ENCODE measurements at places on chromosomes 6 and 20. TPM values are rescaled to one million over a fixed set of nuclear protein-coding genes. Genes with fewer than 3 reads are reported as not detected.

The SLC32A1 gene
- not detected for total RNA-seq

The KIAA1755 gene
- 20.4 TPM for total RNA-seq

The BNIP5 gene
- total RNA-seq: not detected

GRCh38 chr20:44211177-44212039 lies 837 bp upstream of the OSER1 start:
- peak; percentile 73 for DNase-seq

The RREB1 gene
- total RNA-seq: 31.9 TPM

GRCh38 chr6:84554074-84554473 lies 210.3 kb downstream of the TBX18 start:
- no peak for DNase-seq

DNA sequence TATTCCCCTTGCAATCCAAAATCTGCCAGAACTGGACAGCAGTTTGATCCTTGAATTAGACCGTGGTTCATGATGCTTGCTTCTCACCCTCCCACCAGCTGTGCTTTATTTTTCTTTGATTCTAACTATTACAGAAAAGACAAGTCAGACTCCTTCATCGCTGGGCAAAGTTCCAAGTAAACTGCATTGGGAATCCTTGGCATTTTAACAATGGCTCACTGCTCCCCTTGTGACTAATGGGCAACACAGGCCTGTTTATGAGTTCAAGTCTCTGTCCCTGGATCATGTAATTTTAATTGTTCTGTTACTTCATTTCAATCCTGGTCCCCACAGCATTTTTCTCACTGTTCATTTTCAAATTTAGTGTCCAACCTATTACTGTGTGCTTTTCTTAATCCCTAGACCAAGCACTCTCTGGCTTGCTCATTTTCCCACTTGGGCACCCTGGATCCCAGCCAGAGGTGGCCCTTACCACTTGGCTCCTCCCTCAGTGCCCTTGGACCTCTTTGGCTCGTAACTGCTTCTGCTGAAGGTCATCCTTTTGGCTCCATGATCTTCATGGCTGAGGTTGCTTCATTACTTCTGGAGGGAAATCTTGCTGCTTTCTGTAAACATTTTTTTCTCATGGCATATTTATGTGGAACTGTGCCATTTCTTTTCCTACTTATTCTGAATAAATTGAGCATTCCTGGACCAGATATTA lies 32.8 kb downstream of the PSMB9 start:
- no peak for DNase-seq

- DNase-seq: no peak
Observed at GRCh38 chr20:259981-260380, 2.5 kb downstream of the DEFB132 start.

The GSTA4 gene
- total RNA-seq: 37.0 TPM

The C20orf144 gene
- total RNA-seq: not detected

DNA sequence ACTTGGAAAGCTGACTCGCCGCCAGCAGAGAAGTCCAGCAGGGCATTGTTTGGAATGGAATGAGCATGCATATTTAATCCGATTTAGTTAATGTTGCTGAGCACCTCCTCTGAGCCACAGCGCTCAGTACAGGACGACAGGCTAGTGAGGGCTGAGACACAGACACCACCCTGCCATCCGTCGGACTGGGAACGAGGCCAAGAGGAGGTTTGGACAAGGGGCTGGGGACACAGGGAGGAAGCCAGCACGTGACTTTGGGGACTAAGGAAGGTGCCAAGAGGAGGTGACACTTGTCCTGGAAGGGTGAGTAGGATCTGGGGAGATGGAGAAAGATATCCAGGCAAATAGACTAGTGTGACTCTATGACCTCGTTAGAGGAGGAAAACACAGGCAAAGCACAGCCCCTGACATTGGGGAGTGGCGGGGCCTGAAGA lies 152.5 kb upstream of the ECI2 start:
- DNase-seq: no peak

- DNase-seq: no peak
Observed at GRCh38 chr6:142443532-142443931, 141.7 kb downstream of the ADGRG6 start.

DNA sequence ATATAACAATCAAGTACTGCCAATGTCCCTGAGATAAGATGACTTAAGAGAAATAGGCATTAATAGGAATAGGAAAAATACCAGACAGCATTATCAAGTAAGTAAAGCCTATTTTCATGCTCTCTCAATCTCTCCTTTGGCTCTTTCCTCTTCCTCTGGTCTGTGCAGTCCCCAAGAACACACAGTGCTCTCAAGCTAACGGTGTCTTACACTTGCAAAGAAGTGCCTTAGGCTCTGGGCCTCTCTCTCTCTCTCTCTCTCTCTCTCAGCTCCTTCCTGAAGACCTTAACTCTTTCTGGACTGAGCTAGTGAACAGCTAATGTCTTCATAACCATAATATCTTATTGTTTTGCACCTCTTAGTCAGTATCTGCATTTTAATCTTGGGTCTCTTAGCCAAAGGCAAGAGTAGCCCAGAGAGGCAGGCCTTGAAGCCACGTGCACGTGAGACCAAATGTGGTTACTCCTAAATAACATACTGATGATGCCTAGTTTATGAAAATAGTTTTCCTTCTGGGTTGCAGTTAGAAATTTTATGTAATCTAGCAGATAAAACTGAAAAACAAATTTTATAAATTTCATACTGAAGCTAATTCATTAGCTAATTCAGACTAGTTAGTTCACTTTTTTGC lies 70.8 kb downstream of the TPD52L1 start:
- no peak for DNase-seq

The FAXC gene
- 23.1 TPM for total RNA-seq

- no peak for DNase-seq
Observed at GRCh38 chr6:32692019-32692418, 25.6 kb upstream of the HLA-DQB1 start.

The PHF20 gene
- 49.7 TPM for total RNA-seq

The SNAP25 gene
- 9.4 TPM for total RNA-seq

DNA sequence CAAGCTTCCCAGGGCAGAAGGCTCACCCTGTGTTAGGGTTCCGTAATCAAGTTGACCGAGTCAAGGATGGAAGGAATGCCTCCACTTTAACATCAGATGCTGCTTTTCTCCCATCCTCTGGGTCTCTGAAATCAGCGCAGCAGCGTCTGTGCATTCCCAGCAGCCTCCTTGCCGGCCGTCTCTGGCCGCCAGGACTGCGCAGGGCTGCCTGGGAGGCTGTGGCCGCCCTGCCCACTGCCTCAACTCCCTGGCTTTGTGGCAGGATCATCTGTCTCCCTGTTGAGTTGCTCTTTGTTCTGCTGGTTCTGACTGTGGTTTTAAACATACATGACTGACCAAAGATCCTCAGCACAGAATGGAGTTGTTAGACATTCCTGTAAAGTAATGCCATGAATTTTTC lies 56.5 kb downstream of the DLL1 start:
- no peak for DNase-seq

- no peak for DNase-seq
Observed at GRCh38 chr6:128979071-128979470, 96.1 kb downstream of the LAMA2 start.

DNA sequence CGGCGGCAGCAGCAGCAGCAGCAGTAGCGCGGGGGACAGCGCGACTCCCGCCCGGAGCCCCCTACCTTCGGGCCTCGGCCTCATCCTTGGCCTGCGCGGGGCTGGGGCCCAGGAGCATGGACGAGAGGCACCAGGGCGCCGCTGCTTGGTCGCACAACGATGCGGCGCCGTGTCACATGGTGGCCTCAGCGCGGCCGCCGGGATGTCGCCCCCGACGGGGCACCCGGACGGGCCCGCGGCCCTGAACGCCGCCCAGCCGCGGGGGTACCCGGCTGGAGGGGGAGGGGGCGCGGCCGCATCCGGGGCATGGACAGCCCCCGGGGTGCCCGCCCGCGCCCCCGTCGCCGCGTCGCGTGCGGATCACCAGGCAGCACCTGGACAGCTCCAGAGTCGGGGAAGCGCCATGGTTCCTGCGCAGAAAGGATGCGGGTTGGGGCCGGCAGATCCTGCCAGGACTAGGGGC lies 57.1 kb downstream of the CDH22 start:
- no peak for DNase-seq

DNA sequence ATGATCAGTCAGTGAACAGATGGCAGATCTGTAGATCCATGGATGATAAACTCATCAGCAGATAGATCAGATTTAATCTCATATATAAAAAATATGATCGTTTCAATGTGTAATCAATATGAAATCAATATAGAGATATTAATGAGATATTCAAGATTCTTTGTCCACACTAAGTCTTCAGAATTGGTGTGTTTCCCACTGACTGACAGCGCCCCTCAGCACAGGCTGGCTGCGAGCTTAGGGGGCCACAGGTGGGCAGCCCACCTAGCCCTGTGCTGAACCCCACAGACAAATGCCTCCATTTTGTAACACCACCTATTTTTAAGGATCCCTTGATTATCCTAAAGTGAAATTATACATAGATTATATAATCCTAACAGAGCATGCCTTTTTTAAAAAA lies 32.3 kb downstream of the FRMD1 start:
- DNase-seq: peak; percentile 21

- DNase-seq: no peak
Observed at GRCh38 chr20:24199501-24199900, 210.9 kb upstream of the GGTLC1 start.

The ZSCAN23 gene
- 1.8 TPM for total RNA-seq

The TRAPPC3L gene
- total RNA-seq: not detected

- DNase-seq: no peak
Observed at GRCh38 chr20:50138479-50139393, 14.8 kb downstream of the PEDS1 start.

- DNase-seq: peak; percentile 75
Observed at GRCh38 chr20:48697845-48698491, 129.8 kb downstream of the PREX1 start.

DNA sequence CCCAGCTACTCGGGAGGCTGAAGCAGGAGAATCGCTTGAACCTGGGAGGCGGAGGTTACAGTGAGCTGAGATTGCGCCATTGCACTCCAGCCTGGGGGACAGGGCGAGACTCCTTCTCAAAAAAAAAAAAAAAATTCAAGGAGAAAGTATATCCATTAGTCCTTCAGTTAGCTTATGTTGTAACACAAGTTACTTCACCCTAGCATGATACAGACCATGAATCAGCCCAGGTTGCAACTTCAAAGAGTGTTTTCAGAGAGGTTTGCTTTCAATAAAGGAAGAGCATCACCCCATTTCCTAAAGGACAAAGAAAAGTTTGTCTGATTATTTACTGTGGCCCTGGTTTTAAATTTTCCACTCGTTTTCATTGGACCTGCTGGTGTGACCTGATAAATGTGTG lies 73.0 kb downstream of the SERAC1 start:
- no peak for DNase-seq

The POM121L2 gene
- total RNA-seq: not detected

The OPRL1 gene
- total RNA-seq: 0.71 TPM

The OOEP gene
- not detected for total RNA-seq

GRCh38 chr6:140355476-140355875 lies 981.0 kb upstream of the CITED2 start:
- DNase-seq: no peak

The ARMH2 gene
- total RNA-seq: not detected

GRCh38 chr6:21614226-21614625 lies 20.7 kb downstream of the SOX4 start:
- DNase-seq: no peak

DNA sequence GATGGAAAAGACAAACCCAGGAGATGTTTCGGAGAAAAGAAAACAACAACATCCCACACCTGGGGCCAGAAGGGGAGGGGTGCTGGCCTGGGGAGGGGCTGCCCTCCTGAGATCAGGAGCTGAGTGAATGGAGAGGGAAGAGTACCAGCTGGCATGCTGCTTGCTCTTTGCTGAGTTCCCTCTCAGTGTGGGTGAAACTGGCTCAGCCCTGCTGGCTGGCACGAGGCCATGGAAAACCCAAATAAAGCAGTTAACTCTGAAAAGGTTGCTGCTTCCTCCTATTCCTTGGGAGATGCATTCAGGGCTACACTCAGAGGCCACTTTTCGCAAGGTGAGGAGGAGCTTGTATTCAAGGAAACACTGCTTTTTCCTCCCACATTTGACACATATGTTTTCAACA lies 8.0 kb upstream of the KCNK16 start:
- DNase-seq: no peak

The OLIG3 gene
- total RNA-seq: not detected

GRCh38 chr6:99618649-99619408 lies 12.2 kb downstream of the PRDM13 start:
- no peak for DNase-seq

The TSPO2 gene
- total RNA-seq: not detected

The BTNL2 gene
- not detected for total RNA-seq

DNA sequence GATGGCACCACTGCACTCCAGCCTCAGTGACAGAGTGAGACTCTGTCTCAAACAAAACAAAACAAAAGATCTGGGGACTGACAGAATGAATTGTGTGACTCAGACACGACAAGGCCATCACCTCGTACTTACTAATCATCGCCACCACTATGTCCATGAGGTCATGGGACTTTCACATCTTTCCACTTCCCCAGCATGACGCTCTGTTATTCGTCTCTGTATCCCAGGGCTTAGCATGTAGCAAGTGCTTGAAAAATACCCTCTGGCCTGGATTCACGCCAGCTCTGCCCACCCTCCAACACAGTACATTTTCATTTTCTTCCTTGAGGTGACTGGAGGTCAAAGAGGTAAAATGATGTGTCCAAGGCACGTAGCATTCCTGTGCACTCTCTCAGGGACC lies 27.8 kb downstream of the FGD2 start:
- DNase-seq: no peak

- DNase-seq: no peak
Observed at GRCh38 chr6:24861934-24862333, 63.2 kb upstream of the ARMH2 start.

DNA sequence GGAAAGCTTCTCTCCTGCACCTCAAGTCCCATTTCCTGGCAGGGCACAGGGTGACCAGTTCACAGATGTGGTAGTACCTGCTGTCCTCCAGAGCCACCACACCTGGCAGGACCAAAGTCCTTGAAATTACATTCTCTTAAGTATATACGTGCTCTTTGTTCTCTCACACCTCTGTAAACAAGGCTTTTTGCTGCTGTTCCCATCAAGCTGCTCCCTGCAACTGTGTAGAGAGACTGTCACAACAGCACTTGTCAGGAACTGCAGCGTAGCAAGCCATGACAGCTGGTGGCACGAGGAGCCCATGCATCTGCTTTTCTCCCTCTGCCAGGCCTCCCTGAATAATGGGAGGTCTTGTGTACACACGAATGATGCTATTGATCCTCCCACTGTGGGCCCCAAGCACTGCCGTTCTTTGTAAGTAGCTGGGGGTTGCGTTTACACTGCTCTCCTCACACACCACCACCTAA lies 431.8 kb downstream of the CD83 start:
- no peak for DNase-seq

The TNF gene
- total RNA-seq: not detected

- no peak for DNase-seq
Observed at GRCh38 chr6:52516269-52516668, 60.6 kb downstream of the TRAM2 start.

GRCh38 chr6:7615611-7616383 lies 25.8 kb downstream of the SNRNP48 start:
- no peak for DNase-seq
